ENCODE measurements at places on chromosomes 1 and 21. TPM values are rescaled to one million over a fixed set of nuclear protein-coding genes. Genes with fewer than 3 reads are reported as not detected.

UBXN10 gene
- not detected for total RNA-seq

FCGR3A gene
- not detected for total RNA-seq

OR2AK2 gene
- total RNA-seq, result not detected

PDC gene
- total RNA-seq, result not detected

KLHDC9 gene
- total RNA-seq, result 0.66 TPM

EFNA1 gene
- total RNA-seq, result 82.9 TPM

STUM gene
- not detected for total RNA-seq

F5 gene
- total RNA-seq, result not detected

DCLRE1B gene
- 2.1 TPM for total RNA-seq

CIART gene
- total RNA-seq, result 0.54 TPM

ADGRL2 gene
- total RNA-seq, result 63.3 TPM

BOLA1 gene
- 5.5 TPM for total RNA-seq

FCRLA gene
- total RNA-seq, result not detected

OR2L13 gene
- not detected for total RNA-seq

SERPINC1 gene
- not detected for total RNA-seq

FMO5 gene
- total RNA-seq, result 0.45 TPM

IGSF5 gene
- total RNA-seq, result not detected

Measured in endothelial cell of coronary artery (primary cell).